GM04503 (cell line): ENCODE measurements at places on chromosomes 4 and X.

GRCh38 chrX:125651426-125651825, 331.8 kb downstream of the TEX13C start:
- DNase-seq = no peak

DNA sequence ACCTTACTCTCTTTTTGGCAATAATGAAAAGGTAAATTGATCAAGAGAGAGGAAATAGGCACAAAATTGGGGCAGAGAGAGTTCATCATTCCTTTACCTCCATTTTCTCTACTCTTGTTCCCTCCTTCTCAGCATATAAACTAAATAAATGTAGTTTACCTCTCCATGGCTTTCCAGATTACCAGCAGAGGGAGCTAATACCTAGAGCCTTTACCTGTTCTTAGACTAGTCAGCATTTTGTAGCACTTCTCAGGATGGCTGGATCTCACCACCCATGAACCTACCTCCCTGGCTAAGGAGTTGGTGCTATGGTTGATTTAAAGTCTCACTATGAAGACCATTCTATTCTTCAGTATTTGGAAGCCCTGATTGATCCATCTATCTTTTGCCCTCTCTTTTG, 15.7 kb downstream of the OFD1 start:
- DNase-seq = no peak

DNA sequence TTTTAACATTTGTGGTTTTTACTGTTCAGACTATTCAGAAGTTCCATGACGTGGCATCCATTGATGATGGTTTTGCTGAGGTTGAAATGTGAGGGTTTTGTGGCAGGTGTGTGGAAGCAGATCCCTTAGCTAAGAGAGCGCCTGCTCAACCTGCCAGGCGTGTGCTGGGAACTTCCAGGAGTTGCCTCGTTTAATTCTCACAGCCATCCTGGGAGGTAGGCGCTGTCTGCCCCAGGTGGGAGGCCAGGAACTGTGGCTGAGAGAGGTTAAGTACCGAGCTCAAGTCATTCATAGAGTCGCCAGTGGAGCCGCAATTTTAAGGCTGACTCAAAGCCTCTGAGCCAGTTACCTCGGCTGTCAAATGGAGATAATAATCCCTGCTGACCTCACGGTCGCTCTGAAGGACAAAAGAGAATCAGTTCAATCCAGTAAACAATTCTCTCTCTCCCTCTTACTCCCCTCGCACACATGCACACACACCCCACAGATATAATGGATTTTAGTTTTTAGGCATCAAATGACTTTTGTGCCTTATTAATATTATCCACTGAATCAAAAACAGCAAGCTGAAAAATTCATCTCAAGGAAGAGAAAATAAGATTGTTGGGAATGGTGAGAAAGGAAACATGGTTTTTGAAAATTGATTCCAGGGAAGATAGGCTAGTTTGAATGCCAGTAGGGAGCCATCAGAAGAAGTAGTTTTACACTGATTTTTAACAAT, 171.3 kb downstream of the PTTG2 start:
- no peak for DNase-seq

DNA sequence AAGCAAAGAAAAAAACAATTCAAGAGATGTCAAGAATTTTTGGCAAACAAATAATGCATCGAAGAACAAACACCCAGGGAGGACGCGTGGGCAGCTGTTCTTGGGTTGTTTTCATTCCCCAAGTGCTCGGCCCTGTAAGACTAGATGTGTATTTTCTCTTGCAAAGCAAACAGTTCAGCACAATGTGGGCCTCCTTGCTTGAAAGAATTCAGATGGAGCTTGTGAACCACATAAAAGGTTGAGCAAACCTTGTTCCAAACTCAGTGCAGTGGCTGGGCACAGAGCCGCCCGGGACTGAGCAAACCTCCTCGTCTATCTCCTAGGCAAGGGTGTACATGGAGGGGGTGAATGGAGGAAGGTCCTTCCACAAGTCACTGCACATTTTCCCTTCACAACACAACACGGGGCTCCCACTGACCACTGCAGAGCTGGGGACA, 82.4 kb downstream of the HTRA3 start:
- DNase-seq = no peak

GRCh38 chr4:188858696-188859095, 719.5 kb downstream of the TRIML1 start:
- no peak for DNase-seq

- no peak for DNase-seq
Observed at GRCh38 chr4:108543359-108543968, 76.9 kb upstream of the RPL34 start.
